ENCODE measurements at places on chromosomes 5 and 9.

DNA sequence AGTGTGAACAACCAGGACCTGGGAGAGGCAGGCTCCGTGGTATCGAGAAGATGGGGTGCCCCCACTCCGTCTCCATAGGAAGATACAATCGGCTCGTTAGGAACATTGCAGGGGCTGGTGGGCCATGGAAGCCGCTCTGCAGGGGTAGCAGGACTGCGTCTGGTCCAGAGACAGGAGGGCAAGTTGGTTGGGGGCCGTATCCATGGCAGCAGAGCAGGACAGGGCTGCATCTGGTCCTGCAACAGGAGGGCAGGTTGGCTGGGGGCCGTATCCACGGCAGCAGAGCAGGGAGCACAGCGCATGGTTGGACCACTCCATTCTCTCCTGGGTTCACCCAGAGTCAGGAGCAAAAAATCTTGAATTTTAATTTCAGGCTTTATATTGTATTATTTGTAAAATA, 98.2 kb downstream of the ANKRD33B start:
- no peak for DNase-seq
- H3K27ac ChIP-seq = no peak overlapping the region

GRCh38 chr5:75052192-75053053, at the start of gene GCNT4:
TSS of gene GCNT4 (minus strand) at chr5:75052558. CDS start at chr5:75030037, 22,521 bp downstream.
- no peak for DNase-seq
- H3K27ac ChIP-seq = peak within 1 kb of the TSS; percentile 86
- H3K4me1 ChIP-seq = peaks cover 57% of the 10 kb centered on the region
- peak within 1 kb of the TSS; percentile 93 for H3K4me3 ChIP-seq
- H3K36me3 ChIP-seq = no peaks in the 10 kb centered on the region

DNA sequence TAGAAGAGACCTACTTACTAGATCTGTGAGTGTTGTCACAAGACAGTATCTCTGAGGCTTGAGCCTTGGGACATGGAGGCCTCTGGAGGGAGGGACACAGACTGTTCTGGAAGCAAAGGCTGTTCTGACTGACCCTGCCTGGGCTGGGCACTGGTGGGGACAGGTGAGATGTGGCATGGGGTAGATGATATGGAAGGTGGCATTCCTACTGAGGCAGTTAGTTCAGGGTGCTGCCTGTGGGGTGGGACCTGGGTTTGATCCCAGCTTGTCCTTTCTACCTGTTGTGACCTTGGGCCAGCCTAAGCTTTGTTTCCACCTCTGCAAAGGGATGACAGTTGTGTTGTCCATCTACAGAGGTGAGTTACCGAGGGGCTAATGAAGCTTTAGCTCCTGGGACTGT, 140.2 kb downstream of the C9orf50 start:
- H3K27me3 ChIP-seq = no peaks in the 10 kb centered on the region
- peak overlapping the region; percentile 47 for H3K27ac ChIP-seq
- no peak for DNase-seq
- peaks cover 19% of the 10 kb centered on the region for H3K4me1 ChIP-seq
- no peak overlapping the region for H3K4me3 ChIP-seq

GRCh38 chr9:69945671-69946141, 97.9 kb upstream of the MAMDC2 start:
- no peak for DNase-seq
- H3K4me3 ChIP-seq = no peak overlapping the region
- no peak overlapping the region for H3K27ac ChIP-seq
- no peaks in the 10 kb centered on the region for H3K4me1 ChIP-seq
- H3K27me3 ChIP-seq = peaks cover 6% of the 10 kb centered on the region

DNA sequence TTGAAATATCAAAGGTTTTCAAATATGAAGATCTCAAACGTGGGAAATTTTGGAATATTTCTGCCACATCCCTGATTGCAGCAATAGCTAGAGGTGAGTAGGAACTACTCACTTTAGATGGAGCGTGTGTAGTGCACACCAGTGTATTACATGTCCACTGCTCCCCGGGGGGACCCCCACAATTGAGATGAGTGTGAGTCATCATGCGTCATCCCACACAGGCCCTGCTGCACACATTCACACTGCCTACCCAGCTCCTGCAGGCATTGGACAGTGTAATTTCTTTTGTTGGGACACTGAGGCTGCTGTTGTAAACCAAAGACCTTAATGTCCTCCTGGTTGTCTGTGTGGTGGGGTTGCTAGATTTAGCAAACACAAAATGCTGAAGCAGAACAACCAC, 280.0 kb downstream of the GAS1 start:
- no peak overlapping the region for H3K27ac ChIP-seq
- peaks cover 27% of the 10 kb centered on the region for H3K27me3 ChIP-seq
- no peaks in the 10 kb centered on the region for H3K36me3 ChIP-seq
- DNase-seq = no peak

DNA sequence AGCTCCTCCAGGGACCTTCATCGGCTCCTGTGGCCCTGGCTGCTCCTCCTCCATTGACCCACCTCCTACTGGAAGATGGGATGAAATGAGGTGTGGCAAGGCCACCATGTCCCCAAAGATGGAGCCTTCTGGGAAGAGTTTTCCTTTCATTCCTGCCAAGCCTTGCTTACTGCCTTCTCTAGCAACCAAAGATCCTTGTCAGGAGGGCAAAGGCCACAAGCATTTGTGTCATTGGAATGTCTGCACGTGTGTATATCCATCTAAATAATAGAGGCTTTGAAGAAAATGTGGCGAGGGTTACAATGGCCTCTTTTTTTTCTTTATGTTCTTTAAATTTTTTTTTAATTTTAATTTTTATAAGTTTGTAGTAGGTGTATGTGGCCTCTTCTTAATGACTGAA, 313.6 kb downstream of the ARHGEF28 start:
- no peaks in the 10 kb centered on the region for H3K4me1 ChIP-seq
- no peak overlapping the region for H3K27ac ChIP-seq
- no peak for DNase-seq
- H3K36me3 ChIP-seq = no peaks in the 10 kb centered on the region
- H3K27me3 ChIP-seq = peaks cover 40% of the 10 kb centered on the region
- H3K4me3 ChIP-seq = no peak overlapping the region

- no peak overlapping the region for H3K4me3 ChIP-seq
- peak overlapping the region; percentile 43 for H3K27ac ChIP-seq
- peaks cover 5% of the 10 kb centered on the region for H3K36me3 ChIP-seq
Observed at GRCh38 chr5:154211641-154212390, 21.3 kb downstream of the GALNT10 start.
